Ecto neural progenitor cell (in vitro differentiated cells): ENCODE measurements at places on chromosomes 11 and 22.

DNA sequence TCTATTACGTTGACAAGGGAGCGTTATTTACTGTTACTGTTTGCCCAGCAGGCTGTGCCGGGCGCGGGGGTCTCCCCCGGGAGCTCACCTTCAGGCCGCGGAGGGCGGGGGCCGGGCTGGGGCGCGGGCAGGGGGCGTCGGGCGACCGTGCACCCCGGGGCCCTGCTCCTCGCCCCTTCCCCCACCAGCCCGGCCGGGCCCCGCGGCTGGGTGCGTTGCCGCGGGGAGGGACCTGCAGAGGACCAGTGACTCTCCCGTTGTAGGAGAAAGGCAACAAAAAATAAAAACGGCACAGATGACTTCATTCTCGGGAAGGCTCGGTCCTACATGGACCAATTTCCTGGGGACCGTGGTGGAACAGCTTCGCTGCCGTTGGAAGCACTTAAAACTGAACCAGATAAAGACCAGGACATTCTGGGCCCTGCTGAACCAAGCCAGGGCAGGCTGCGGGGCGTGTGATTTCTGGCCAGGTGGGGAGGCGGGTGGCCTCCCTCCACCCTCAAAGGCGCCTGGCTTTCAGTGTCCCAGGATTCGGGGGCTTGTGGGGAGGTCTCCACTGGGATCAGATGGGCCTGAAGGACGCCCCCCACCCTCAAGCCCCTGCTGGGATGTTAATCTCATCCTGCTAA is 57.4 kb downstream of the IGLL1 start:
- DNase-seq = peak; percentile 58

- DNase-seq = no peak
Measured at GRCh38 chr11:68436985-68437926, 23.3 kb upstream of the PPP6R3 start.

- no peak for DNase-seq
Measured at GRCh38 chr11:116229236-116229970, 543.4 kb downstream of the BUD13 start.

GRCh38 chr11:68632802-68633201 is 51.5 kb upstream of the GAL start:
- DNase-seq = peak; percentile 66

DNA sequence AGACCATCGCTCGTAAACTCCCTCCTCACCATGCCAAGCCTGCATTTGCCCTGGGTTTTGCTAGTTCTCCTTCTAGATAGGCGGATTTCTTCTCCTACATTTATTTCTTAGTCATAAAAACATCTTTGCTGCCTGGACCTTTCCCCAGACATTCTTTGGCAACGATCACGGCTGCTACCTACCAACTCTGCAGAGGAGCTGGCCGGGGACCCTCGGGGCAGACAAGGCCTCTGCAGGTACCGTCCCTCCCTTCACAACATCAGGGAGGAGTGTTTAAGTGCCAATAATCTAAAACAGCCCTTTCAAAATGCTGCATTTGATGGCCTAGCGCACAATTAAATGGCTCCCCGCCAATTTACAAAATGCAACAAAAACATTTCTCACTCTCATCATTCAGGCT is 34.4 kb downstream of the BRD1 start:
- DNase-seq = no peak

GRCh38 chr11:70642266-70642665 is 243.9 kb downstream of the CTTN start:
- no peak for DNase-seq

DNA sequence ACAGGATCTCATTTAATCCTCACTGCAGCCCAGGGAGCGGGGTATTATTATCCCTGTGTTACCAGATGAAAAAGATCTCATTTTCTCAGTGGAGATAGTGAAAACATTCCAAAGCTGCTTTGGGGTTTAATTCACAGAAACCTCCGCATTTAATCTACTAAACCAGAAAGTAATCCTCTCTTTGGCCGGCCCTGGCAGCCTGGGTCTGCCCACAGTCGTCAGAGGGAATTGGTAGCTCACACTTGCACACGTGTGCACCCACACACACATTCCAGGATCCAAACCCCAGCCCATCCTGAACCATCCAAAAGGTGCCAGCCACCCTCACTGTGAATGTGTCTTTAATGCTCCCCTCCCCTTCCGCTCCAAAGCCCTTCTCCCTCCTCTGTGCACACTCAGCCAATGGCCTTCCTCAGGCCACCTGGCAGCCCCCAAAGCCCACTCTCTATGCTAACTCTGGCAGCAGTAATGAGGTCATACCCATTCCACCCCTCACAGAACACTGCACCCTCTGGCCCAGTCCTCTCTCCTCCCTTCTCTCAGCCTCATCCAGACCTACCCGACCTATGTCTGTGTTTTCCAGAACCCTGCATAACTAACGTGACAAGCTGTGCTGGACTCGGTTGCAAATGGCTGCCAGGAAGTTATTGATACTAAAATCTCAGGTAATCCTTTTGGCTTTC is 466.2 kb downstream of the SOX6 start:
- no peak for DNase-seq
